ENCODE measurements at places on chromosomes 2 and 18. TPM values are rescaled to one million over a fixed set of nuclear protein-coding genes. Genes with fewer than 3 reads are reported as not detected.
A peak's percentile ranks its signal among the peaks of the same experiment; 100 is the strongest.

GRCh38 chr18:212780-213179 lies 54.4 kb downstream of the USP14 start:
- H3K4me3 ChIP-seq, result no peak overlapping the region
- no peak for DNase-seq
- no peak overlapping the region for H3K27ac ChIP-seq
- H3K36me3 ChIP-seq, result peaks cover 35% of the 10 kb centered on the region
- H3K27me3 ChIP-seq, result no peaks in the 10 kb centered on the region

- DNase-seq, result no peak
- H3K4me1 ChIP-seq, result peaks cover 20% of the 10 kb centered on the region
- no peak overlapping the region for H3K27ac ChIP-seq
Observed at GRCh38 chr2:33106115-33106514, 159.4 kb downstream of the LTBP1 start.

DNA sequence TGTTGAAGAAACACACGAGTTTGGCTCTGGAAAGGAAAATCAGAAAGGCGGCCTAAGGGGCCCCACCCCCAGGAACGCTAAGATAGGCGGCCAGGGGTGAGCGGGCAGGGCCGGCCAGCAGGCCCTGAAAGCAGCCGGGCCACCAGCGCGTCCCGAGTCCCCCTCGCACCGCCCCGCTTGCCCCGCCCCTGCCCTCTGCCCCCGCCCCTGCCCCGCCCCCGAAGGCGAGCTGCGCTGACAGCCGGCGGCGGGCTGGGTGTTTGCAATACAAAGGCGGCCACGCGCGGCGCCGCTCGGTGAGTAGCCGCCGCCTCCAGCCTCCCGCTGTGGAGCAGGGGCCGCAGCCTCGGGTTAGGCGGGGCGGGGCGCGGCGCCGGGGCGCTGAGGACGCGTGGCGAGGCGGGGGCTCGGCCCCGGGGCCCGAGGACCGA lies at the start of gene LPIN1:
LPIN1 (plus strand) TSS at position 257 of the 431 bp plus-strand sequence. CDS start 18,910 bp downstream, outside the sequence.
- H3K4me3 ChIP-seq, result peak within 1 kb of the TSS; percentile 89
- peaks cover 22% of the 10 kb centered on the region for H3K27me3 ChIP-seq
- peak; percentile 91 for DNase-seq
- peak within 1 kb of the TSS; percentile 81 for H3K27ac ChIP-seq
- H3K36me3 ChIP-seq, result no peaks in the 10 kb centered on the region
- H3K4me1 ChIP-seq, result peaks cover 53% of the 10 kb centered on the region

DNA sequence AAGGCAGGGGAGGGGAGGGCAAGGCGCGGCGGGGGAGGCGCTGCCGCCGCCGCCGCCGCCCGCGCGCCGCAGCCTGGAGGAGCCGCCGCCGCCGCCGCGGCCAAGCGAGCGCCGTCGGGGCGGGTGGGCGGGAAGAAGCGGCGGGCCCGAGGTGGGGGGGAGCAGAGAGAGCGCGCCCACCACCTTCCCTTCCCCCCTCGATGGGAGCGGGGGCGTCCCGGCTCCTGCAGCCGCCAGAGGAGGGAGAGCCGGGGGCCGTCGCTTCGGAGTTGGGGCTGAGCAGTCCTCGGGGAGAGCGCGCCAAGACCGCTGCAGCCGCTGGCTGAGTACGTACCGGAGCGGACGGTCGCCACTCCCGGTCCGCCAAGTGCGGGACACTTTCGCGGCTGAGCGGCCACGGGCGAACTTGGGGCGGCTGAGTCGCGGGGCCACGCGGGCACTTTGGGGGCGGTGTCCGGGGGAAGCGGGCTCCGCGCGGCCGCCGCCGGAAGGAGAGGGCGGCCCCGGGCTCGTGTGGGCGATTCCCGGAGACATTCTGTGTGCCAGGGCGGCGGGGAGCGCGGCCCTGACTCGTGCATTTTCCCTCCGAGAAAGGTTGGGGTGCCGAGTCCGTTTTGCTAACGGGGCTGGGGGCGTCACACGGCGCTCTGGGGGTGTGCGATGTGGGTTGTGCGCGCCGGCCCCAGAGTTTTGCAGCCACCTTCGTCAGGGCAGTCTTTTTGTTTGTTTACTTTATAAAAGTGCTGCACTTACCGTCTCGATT lies at the start of gene NAB1:
NAB1 (plus strand) TSS at position 49 of the 763 bp plus-strand sequence. CDS start 10,094 bp downstream, outside the sequence.
- peak; percentile 80 for DNase-seq
- H3K27ac ChIP-seq, result peak within 1 kb of the TSS; percentile 84
- peak within 1 kb of the TSS; percentile 94 for H3K4me3 ChIP-seq
- H3K27me3 ChIP-seq, result peaks cover 20% of the 10 kb centered on the region
- H3K36me3 ChIP-seq, result no peaks in the 10 kb centered on the region

DNA sequence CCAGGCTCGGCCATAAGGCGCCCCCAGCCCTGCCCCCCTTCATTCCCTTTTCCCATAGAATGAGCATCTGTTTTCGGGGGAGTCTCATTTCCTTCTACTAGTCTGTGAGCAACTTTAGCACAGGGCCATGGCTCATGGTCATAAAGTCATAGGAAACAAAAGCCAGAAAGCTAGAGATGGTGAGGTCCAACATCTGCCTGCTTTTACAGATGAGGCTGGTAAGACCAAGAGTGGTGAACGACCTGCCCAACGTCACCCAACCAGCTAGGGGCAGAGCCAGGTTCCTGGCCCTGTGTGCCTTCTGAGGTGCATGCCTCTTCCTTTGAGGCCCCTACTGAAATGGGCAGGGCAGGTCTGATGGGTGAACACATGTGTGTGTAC lies 212.7 kb downstream of the DYSF start:
- no peak overlapping the region for H3K27ac ChIP-seq
- no peaks in the 10 kb centered on the region for H3K27me3 ChIP-seq
- peaks cover 4% of the 10 kb centered on the region for H3K36me3 ChIP-seq
- peaks cover 6% of the 10 kb centered on the region for H3K4me1 ChIP-seq
- no peak for DNase-seq

- H3K4me3 ChIP-seq, result no peak overlapping the region
- no peaks in the 10 kb centered on the region for H3K4me1 ChIP-seq
Observed at GRCh38 chr2:106667478-106668070, 180.4 kb downstream of the CD8B2 start.

- H3K4me1 ChIP-seq, result peaks cover 18% of the 10 kb centered on the region
Observed at GRCh38 chr2:236841389-236841788, 244.3 kb upstream of the COPS8 start.

DNA sequence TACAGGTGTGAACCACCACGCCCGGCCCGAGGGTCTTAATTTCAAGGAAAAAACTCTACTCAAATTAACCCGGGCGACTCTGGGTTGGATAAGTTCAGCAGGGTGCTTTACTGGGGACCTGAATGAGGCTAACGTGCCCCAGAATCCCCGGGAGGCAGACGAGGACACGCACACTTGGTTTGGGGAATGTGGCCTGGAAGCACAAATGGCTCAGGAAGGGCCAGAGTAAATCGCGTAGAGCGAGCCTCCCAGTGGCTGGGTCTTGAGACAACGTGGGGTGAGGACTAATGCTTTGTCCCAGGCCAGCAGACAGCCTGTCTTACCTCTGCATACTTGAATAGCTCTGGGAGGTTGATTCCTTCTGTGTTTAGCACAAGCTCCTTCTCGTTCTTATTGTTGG lies 75.8 kb downstream of the POLR1A start:
- H3K36me3 ChIP-seq, result peaks cover 30% of the 10 kb centered on the region
- no peak overlapping the region for H3K4me3 ChIP-seq
- H3K27me3 ChIP-seq, result no peaks in the 10 kb centered on the region
- no peak for DNase-seq
- no peaks in the 10 kb centered on the region for H3K4me1 ChIP-seq
- no peak overlapping the region for H3K27ac ChIP-seq

DNA sequence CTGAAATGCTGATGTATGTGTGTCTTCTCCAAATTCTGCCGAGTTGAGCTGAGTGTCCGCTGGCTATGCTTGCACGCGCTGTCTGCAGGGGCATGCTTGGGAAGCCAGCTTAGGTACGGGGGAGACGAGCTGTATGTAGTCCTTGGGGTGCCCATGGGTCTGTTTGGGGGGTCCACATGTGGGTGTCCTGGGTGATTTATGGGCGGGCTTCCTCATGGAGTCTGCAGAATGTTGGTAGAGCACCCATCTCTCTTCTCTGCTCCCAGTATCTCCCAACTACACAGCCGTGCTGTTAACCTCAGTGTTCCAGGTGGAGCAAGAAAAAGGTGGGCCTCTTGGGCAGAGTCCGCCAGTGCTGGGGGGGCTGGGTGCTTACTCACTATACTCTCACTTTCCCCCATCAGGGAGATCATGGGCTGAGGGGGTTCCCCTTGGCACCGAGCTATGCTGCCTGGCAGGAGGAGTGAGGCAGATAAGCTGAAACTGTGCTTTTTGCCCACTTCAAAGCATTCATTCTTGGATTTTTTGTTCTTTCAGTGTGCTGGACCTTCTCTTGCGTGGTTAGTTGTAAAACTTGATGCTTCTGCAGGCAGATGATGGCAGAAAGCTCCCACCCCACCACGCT lies 128.2 kb upstream of the ALKAL2 start:
- H3K36me3 ChIP-seq, result no peaks in the 10 kb centered on the region
- H3K27me3 ChIP-seq, result peaks cover 5% of the 10 kb centered on the region
- H3K4me3 ChIP-seq, result no peak overlapping the region
- no peak overlapping the region for H3K27ac ChIP-seq
- no peak for DNase-seq
- no peaks in the 10 kb centered on the region for H3K4me1 ChIP-seq

SERPINB11 gene
- 1.4 TPM for total RNA-seq

TOGARAM2 gene
- 1.6 TPM for total RNA-seq

NIFK gene
- 55.5 TPM for total RNA-seq

PTPN4 gene
- 37.4 TPM for total RNA-seq
